ENCODE measurements at places on chromosomes 12 and 14.

DNA sequence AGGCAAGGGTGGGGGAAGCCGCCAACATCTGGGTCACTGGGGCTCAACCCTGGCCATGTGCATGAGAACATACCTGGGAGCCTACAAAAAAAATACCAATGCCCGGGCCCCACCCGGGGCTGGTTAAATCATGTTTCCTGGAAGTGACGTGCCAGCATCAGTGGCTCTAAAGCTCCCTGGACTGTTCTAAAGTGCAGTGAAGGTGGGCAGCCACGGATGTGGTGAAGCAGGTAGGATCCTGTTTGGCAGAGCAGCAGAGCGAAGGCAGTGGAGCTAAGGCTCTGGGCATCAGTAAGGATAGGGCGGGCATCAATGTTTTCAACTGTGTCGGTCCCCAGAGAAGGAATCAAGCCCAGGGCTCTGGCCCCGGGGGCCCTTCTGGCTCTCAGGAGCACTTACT lies 525 bp upstream of the GPR68 start:
- no peak for DNase-seq

DNA sequence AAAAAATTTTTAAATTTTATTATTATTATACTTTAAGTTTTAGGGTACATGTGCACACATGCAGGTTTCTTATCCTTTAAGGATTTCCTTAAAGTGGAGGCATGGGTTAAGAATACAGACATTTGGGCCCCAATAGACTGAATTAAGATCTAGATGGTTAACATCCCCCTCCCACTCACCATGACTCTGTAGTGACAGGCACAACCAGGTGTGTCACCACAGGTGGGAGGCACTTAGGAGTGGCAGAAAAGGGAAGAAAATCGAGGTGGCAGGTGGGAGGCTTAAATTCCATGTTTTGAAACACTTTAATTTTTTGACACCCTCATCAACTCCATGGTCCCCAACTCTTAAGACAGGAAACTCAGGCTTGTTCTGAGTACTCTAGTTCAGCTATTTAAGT lies 37.6 kb upstream of the GRIP1 start:
- peak; percentile 23 for DNase-seq

DNA sequence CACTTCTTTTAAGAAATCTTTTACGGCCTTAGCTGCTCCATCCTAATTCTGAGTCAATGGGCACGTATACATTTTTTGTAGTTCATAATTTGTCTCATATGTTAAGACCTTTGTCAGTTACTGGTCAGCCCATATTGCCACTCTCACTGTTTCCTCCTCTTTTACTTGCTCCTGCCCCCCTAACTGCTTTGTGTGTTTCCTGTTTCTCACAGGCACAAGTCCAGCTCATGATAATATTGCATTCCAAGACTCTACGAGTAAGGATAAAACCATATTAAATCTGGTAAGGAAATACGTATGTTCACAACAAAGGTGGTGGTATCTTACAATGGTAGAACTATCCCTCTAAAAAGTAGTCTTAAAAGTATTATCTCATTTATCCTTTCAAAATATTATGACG lies 111.7 kb downstream of the DNAI7 start:
- DNase-seq: no peak

- no peak for DNase-seq
These were observed 42.0 kb upstream of the ELK3 start for GRCh38 chr12:96152164-96152563.

GRCh38 chr12:52175371-52176350 lies 16.2 kb downstream of the KRT80 start:
- DNase-seq: peak; percentile 92

DNA sequence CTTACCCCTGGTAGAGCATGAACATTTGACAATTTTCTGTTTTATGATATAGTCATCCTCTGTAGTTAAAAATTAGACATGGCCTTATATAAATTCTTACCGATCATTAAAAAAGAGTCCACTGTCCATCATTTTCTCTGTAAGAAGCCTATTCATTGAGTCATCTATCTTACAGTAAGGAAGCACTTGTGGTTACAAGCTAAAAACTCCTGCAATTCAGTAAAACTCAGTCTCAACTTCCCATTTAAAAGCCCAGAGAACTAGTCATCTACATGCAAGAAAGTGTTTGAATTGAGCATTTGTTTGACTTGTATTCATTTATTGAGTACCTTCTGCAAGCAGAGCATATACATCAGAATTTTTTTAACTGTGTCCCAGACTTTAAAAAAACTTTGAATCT lies 63.3 kb downstream of the GTF2A1 start:
- no peak for DNase-seq

DNA sequence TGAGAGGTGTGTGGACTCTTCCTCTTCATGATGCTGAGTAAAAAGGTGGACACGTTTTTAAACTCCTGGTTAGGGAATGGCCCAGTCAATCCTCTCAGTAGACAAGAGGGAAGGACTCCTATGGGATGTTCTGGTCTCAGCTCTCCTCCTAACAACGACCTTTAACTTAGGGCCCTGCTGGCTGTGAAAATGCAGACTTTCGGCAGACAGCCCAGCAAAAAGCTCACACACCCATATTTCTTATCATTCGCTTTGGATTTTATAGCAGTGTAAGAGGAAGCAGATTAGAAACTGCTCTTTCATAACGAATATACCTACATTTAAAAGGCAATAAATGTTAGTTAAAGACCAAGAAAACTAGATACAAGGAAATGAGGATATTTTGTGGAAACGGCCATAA lies 18.0 kb upstream of the YARS2 start:
- DNase-seq: no peak

- no peak for DNase-seq
These were observed 12.8 kb downstream of the CHST11 start for GRCh38 chr12:104469523-104469922.

DNA sequence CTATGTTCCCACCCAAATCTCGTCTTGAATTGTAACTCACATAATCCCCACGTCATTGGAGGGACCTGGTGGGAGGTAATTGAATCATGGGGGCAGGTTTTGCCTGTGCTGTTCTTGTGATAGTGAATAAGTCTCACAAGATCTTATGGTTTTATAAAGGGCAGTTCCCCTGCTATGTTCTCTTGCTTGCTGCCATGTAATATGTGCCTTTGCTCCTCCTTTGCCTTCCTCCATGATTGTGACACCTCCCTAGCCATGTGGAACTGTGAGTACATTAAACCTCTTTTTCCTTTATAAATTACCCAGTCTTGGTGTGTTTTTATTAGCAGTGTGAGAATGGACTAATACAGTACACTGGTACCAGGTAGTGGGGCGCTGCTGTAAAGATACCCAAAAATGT lies 177.6 kb upstream of the SYT10 start:
- DNase-seq: no peak

GRCh38 chr12:79566452-79567174 lies 124.2 kb downstream of the PAWR start:
- no peak for DNase-seq

- DNase-seq: no peak
These were observed 43.2 kb downstream of the MGAT4C start for GRCh38 chr12:86213012-86213411.

DNA sequence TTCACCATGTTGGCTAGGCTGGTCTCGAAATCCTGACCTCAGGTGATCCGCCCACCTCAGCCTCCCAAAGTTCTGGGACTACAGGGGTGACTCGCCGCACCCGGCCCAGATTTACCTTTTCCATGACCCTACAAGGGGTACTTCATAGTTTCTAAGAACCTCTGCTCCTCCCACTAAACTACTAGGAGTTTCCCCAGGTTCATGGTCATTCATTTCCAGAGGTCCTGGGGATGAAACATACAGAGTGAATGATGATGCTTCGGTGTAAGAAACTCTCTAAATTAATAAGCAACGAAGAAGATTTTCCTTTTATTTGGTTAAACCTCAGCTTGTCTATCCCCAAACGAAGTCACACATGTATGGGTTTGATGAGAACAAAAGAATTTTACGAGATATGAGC lies 56.9 kb downstream of the AMN start:
- no peak for DNase-seq

DNA sequence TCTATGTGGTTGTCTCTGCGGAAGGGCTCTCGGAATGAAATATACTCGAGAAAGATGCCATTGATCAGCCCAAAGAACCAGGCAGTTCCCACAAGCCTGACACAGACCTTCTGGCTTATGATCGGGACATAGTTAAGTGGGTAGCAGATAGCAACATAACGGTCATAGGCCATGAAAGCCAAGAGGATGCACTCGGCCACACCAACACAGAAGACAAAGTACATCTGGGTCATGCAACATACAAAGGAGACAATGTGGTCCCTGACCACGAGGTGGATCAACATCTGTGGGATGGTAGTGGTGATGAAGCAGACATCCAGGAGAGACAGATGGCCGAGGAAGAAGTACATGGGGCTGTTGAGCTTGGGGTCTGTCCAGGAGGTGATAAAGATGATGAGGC lies 326 bp downstream of the OR10AD1 start:
- DNase-seq: no peak

DNA sequence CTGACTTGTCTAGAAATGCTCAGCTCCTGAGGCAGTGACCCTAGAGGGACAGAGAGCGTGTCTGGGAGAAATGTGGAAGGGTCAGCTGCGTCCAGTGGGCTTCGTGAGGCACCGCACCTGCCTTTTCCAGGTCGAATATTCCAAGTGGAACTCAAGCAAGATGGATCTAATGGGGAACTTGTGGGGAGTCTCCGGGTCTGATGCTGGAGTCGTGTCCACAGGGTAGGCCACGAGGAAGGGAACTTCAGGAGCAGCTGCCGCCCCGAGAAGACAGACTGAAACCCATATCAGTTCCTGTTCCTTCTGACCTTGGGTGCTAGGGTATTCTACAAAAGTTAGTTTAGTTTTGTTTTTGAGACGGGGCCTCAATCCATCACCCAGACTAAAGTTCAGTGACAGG lies 67.5 kb downstream of the TNFAIP2 start:
- DNase-seq: no peak

DNA sequence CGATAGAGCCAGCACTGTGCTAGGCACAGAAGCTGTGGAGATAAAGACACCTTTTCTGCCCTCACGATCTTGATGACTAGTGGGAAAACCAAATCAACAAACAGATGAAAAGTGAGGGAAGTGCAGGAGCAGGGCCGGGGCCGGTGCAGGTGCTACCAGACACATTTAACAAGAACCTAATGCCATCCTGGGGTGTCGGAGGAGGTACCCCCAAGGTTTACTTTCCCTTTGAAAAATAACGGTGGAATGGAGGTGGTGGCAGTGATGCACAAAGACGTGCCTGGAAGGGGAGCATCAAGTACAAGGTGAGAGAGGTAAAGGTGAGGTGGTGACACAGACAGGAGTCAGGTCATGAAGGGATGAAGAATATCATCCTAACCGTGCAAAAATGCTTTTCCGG lies 22.1 kb downstream of the SLC6A13 start:
- DNase-seq: no peak

DNA sequence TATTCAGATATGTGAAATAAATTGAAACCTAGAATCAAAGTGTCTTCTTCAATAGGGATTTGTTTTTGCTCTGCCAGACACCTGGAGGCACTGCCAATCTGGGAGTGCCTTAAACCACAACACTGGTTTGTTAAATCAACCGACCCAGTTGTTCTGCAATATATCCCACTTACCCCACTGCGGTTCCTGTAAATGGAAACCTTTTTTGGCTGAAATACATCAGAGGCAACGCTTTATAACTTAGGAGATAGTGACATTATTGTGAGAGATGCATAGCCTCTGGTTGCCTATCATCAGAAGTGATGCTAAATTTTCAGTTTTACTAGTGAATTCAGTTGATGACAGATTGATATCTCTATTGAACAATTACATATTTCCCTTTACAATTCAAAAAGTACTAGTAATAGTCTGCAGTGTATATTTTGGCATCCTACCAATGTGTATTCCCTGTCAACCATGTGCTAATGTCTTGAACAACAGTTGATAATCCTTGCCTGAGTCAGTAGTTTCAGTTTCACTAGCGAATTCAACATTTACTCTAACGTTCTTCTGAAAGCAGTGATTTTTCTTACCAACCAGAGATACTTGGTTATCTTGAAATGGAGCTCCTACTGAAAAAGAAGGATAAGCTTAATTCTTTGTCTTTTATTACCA lies 30.5 kb downstream of the PPP2R5C start:
- peak; percentile 79 for DNase-seq

DNA sequence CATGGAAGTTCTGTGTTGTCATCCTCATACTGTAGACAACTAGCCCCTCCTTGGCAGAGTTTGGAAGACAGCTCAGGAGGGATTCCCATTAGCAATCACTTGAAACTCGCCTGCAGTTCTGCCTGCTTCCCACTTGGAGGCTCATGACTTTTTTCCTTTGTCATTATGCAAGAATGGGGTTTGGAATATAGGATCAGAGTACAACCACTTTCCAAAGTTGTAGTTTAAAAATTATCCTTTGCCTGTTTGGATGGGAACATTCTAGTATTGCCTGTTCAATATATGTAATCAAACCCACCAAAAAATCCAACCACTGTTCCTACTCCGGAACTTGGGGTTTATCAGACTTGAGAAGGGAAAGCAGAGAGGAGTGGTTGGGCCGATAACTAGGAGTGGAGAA lies 2.1 kb upstream of the GPD1 start:
- peak; percentile 42 for DNase-seq

GRCh38 chr14:86852530-86852929 lies 1140.5 kb downstream of the GALC start:
- no peak for DNase-seq

DNA sequence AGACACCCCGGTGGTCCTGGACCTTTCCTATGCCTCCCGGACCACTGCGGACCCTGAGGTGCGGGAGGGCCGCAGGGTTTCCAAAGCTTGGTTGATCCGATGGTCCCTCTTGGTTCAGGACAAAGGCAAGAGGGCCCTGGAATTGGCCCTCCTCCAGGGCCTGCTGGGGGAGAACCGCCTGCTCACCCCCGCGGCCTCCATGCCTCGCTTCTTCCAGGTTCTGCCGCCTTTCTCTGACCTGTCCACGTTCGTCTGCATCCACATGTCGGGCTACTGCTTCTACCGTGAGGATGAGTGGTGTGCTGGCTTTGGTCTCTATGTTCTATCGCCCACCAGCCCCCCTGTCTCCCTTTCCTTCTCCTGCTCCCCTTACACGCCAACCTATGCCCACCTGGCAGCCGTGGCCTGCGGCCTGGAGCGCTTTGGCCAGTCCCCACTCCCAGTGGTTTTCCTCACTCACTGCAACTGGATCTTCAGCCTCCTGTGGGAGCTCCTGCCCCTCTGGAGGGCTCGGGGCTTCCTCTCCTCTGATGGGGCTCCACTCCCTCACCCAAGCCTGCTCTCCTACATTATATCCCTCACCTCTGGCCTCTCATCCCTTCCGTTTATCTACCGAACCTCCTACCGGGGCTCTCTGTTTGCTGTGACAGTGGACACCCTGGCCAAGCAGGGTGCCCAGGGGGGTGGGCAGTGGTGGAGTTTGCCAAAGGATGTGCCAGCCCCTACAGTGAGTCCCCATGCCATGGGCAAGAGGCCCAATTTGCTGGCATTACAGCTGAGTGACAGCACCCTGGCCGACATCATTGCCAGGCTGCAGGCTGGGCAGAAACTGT lies 13.8 kb downstream of the CBLN3 start:
- DNase-seq: no peak
